ENCODE measurements at places on chromosomes 13 and 19.

DNA sequence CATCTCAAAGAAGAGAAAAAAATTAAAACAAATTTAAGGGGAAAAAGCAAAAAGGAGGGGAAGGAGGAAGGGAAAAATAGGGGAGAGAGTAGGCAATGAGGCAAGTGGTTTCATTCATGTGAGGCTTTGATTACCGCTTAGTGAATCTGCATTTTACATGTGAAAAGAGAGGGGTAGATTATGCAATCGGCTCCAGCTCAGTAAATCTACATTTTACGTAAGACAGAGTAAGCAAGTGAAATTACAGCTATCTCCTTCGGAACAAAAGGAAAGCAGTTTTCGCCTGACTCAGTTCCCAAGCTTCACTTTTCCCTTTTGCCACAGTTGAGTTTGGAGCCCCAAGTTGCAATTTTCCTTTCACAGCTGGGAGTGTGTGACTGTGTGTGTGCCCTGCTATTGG, 16.0 kb upstream of the OLFM2 start:
- DNase-seq = no peak

DNA sequence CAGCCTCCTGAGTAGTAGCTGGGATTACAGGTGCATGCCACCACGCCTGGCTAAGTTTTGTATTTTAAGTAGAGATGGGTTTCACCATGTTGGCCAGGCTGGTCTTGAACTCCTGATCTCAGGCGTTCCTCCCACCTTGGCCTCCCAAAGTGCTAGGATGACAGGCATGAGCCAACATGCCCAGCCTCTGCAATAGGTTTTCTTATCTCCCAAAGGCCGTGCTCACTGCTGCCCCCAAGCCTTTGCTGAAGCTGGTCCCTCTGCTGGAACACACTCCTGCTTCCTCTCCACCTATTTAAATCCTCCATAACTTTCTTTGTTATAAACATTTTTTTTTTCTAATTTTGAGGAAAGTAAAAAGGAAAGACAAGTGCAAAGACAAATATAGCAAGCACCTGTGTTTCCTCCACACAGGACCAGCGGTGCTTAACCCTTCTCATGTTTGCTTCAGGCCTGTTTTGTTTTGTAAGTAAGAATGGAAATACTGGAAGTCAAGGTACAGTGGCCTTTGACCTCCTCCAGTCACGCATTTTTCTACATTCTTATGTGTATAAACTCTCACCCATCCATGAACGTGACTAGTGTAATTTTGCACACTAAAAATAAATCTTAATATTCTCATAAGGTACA, 14.5 kb upstream of the TNFAIP8L1 start:
- DNase-seq = no peak

GRCh38 chr13:26713341-26713740, 47.2 kb downstream of the GPR12 start:
- DNase-seq = no peak

- no peak for DNase-seq
Observed at GRCh38 chr13:73876323-73876722, 257.9 kb downstream of the KLF12 start.

DNA sequence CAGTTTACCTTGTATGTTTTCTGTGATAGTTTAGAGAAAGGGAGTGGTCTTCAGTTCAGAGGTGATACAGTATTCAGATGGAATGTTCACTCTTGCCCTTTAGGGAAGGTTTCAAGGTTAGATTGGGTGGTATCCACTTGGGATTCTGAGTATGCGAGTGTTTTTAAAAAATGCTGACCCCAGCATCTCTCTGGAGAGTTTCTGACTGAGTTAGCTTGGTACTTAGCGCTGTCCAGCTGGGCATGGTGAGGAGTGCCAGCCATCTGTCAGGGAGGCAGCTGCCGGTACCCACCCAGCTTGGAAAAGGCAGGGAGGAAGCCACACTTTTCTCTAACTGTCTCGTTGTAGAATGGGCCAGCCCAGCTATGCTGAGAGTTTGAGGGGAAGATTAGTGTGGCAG, 63.3 kb downstream of the ARHGEF7 start:
- DNase-seq = no peak

- no peak for DNase-seq
Observed at GRCh38 chr19:44677019-44677811, 5.9 kb downstream of the CEACAM19 start.

- DNase-seq = no peak
Observed at GRCh38 chr13:109545931-109546330, 240.5 kb downstream of the IRS2 start.

DNA sequence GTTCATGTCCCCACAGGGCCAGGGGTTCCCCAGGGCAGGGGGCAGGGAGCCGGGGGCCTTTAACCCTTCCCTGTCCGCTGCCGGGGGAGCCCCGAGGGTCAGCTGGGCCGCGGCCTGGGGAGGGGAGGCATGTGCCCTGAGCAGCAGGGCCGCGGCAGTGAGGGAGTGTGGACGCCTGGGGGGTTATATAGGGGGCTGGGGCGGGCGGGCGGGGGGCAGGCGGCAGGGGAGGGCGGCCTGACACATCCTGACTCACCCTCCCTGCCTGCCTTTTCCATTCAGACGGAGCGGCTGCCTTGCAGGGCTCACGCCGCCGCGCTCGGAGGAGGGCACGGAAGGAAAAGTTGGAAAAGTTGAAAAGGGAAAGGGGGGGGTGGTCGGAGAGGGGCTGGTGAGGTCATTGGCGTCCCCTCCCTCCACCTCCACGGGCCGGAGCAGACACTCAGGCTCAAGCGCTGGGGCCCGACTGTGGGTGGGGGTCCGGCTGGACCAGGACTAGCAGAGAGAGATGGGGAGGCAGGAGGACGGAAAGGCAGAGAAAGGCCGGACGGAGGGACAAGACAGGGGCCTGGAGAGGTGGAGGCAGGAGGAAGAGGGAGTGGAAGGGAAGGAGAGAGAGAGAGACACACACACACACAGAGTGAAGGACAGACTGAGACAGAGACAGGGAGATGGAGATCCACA, at the start of gene IL11:
Gene IL11, minus strand, starts transcription at position 159 of the 684 bp plus-strand sequence. Its CDS starts 153 bp downstream, at position 6.
- DNase-seq = no peak

DNA sequence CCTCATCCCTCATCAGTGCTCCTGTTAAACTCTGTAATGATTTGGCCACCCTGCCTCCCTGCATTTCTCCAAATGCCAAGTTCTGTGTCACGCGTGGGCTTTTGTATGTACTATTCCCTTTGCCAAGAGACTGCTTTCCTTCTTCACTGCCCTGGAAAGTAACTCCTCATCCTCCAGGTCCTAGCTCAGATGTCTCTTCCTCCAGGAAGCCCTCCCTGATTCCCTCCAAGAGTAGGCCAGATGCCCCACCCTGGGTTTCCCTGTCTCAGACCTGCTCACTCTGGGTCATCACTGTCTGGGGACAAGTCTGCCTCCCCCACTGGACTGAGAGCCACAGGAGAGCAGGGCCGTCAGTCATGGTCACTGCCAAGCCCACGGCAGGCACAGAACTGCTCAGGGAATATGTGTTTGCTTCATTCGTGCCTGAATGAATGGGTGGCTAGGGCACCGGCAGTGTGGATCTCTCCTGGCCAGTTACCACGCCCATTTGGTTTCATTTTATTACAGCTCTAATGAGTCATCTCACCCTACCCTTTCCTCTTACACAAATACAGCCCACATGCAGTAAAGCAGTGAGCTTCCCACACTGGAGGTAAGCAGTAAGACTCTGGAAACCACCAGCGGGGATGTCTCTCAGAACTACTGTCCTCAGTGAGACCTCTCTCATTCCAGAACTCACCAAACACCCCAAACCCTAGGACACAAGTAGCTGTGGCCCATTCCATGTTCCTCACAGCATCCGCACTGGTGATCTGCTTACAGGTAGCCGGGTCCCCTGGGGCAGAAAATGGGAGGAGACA, 12.1 kb upstream of the GPR4 start:
- no peak for DNase-seq

DNA sequence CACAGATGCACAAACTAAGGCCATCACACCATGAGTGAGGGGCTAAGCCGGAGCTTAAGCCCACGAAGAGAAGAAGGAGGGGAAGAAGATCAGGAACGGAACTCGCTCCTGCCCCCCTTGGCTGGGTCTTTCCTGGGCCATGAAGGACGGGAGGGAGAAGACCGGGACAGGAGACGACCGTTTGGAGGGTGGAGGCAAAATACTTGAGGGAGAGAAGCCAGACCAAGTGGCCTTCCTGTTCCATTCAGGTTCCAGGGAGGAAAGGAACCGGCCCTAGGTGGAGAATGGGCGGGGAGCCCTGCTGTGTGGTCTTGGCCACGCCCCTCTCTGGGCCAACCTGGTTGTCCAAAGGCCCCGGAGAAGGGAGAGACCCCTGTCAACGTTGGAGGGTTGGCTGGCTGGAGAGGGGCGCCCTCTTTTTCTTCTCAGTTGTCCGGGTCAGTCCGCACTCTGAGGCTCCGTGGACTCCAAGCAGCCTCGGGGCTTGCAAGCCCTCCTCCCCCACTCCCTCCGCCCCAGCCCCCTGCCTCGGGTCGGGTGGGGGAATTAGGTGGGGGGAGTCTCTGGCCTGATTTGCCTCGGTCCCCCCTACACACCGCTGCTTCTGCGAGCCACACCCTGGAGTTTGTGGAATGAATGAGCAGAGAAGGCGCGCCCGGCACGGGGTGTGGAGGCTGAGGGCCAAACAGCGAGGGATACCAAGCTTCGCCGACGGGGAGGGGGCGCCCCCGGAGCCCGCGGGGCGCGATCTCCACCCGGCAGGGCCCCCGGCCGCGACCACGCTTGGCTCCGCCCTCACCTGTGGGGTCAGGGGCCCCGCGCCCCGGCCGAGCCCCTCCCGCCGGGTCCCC, 757 bp downstream of the FBN3 start:
- no peak for DNase-seq

DNA sequence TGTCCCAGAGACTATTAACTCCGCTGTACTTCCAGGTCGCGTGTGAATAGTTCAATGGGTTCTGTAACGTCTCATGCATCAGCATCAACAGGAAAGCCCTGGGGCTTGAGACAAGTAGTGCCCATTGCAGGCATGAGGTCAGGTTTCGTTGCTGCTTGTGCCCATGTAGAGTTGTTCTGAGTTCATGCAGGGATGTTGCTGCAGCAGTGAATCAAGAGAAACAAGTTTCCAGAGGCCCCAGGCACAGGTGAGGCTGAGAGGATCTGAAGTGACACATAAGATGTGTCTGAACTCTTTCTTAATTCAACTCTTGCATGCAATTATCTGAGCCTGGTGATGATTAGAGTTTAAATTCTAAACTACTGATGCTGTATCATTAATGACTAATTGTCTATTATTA, 8.6 kb upstream of the ZNF283 start:
- no peak for DNase-seq

- peak; percentile 56 for DNase-seq
Observed at GRCh38 chr19:2775556-2776430, 7.3 kb downstream of the SGTA start.

- DNase-seq = no peak
Observed at GRCh38 chr13:61362522-61362921, 53.1 kb downstream of the PCDH20 start.

DNA sequence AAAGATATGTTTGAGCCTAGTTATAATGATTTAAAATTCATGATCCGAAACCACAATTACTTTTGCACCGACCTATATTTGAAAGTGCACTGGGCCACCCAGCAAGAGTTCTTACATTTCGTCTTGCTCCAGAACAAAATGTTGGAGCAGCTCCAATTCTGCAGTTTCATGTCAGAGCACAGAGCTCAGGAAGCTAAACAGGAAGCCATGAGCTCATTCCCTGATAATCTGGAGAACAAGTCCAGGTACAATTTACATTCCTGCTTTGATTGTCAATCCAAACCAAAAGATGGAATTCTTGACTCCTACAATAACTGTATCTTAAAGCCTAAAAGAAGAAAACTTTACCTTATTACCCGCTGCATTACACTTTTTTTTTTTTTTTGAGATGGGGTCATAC, 131.8 kb downstream of the KCTD12 start:
- DNase-seq = no peak

DNA sequence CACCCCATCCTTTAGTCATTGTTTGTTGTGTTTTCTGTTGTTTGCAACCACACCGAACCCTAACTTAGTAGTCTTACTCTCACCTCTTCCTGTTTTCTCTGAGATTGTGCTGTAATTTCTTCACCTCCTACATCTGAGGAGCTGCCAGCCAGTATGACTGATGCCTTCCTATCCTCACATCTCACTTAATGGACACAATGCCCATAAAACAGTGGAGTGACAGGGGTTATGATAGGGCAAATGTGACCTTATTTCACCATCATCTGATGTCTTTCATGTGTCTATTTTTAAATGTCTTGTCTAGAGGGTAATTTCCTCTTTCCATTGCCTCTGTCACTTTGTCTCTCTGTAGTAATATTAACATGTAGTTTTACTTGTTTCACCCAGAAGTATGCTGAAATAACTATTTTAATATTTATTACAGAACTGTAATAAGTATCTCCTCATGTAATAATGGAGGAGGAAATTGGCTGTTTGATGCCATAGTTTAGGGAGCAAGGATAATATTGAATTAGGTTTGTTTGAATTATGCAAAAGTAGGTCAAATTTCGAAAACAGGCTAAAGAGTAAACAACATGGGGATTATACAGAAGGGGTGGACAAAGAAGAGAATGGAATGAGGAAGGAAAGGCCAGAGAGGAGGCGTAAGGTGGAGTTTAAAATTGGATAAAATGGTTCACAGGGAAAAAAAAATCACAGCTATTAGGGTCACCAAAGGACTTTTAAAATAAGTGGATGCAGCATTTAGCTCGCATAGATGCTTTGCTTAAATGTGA, 103.5 kb upstream of the SPRY2 start:
- no peak for DNase-seq

DNA sequence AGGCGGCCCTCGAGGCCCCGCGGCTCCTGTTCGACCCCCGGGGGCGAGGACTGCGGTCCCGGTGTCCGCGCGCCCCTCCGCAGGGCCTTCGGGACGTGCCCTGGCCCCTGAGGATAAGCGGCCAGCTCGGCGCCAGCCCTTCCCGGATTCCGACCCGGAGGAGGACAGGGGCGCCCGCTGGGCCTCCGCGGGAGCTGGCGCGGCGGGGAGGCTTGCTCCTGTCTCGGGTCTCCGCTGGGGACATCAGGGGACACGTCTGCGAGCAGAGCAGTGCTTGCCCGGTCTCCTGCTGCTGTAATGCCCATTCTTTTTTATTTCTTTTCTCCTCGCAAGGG, 829 bp downstream of the B3GLCT start:
- peak; percentile 26 for DNase-seq

GRCh38 chr13:93243375-93244063, 16.9 kb downstream of the GPC6 start:
- DNase-seq = no peak
